NCI-H1105 (cell line): ENCODE measurements at places on chromosomes 2 and 18.

DNA sequence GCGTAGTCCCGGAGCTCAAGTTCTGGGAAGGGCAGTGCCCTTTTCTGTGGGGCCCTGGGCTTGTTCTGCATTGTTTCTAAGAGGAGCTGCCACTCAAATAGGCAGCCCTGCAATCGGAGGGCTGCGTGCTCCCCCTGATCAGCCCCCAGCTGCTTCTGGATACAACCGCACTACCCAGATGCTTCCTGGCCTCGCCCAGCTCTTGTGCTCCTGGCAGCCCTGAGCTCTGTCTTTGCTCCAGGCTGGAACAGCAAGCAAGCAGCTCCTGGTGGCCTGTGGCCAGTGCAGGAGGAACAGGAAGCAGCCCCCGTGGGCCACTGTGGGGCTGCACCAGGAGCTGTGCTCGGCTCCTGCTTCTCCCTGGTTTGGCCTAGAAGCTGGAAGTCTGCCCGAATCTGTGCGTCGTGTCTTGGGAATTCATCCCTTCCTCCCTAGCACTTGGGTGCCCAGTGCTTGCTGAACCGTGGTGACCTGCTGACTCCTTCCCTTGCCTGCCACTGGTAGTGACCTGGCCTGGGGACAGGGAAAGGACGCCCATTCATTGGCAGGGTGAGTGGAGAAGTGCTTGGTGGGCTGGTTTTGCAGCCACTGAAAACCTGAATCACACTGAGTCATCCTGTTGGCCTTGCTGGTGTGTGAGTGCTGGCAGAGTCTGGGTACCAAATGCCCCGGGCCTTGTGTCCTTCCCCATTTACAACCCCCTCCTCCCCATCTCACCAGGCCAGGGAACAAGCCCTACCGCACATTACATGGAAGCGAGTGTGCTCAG, 27.3 kb upstream of the NTSR2 start:
- DNase-seq: no peak

DNA sequence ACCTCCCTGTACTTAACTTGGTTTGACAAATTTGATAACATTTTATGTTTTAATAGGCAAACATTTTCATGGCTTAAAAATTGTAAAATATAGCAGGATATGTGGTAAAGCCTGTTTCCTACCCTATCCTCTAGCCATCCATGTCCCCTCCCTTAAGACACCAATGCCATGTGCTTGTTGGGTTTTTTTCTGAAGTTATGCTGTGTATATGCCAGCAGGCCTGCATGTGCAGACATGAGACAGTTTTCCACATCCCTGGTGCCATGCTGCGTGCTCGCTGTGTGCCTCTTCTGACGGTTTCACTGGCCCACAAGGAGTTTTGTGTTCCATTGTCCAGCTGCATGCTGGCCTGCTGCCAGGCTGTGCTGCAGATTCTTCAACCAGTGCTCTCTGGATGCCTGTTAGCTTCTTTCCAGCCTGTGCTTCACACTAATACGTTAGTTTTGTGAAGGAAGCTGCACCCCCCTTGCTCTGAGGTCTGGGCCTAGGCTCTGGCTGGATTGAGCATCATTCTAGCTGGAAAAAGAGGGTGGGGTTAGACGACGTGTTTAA, 16.9 kb downstream of the INPP4A start:
- DNase-seq: no peak

GRCh38 chr2:201344663-201345366, 12.3 kb downstream of the FLACC1 start:
- no peak for DNase-seq

- no peak for DNase-seq
Observed at GRCh38 chr2:183113630-183114029, 10.6 kb upstream of the NUP35 start.

- DNase-seq: no peak
Observed at GRCh38 chr18:35247412-35248249, 6.8 kb downstream of the ZNF397 start.
